ENCODE measurements at places on chromosomes 16 and 17.

GRCh38 chr17:79042421-79043190, 18.6 kb downstream of the C1QTNF1 start:
- DNase-seq: peak; percentile 69

GRCh38 chr16:85036236-85037049, 8.8 kb downstream of the KIAA0513 start:
- DNase-seq: no peak

GRCh38 chr17:38444151-38444550, 15.9 kb downstream of the ARHGAP23 start:
- DNase-seq: peak; percentile 81

- DNase-seq: no peak
These were observed 31.2 kb downstream of the RPA1 start for GRCh38 chr17:1860978-1861377.

DNA sequence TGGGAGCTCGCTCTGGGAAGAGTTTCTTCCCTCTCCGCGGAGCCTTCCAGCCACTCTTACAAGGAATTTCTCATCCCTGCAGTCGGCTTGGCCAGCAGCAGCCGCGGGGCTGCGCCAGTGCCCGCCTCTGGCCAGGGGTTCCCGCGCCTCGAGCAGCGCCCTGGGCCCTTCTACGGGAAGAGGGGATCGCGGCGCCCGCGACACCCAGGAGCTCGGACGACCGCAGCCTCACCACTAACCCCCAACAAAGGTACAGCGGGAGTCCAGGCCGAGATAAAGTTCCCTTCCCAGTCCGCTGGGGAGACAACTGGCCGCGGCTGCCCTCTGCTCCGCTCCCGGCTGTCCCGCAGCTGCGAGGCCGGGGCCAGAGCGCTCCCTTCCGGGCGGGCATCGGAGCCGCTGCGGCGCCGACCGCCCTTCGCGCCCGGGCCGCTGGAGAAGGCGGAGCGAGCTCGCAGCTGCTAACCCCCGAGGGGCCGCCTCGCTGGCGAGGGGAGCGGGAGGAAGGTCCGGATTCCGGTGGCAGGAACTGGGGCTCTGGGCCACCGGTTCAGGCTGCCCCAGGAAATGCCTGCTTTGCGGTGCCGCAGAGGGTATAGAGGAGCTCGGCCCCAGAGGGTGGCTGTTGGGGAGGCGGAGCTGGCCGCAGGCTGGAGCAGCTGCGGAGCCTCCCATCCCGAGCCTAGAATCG, 3.6 kb upstream of the HS3ST3B1 start:
- DNase-seq: no peak

- DNase-seq: no peak
These were observed 1.4 kb upstream of the SPNS2 start for GRCh38 chr17:4497101-4497824.

DNA sequence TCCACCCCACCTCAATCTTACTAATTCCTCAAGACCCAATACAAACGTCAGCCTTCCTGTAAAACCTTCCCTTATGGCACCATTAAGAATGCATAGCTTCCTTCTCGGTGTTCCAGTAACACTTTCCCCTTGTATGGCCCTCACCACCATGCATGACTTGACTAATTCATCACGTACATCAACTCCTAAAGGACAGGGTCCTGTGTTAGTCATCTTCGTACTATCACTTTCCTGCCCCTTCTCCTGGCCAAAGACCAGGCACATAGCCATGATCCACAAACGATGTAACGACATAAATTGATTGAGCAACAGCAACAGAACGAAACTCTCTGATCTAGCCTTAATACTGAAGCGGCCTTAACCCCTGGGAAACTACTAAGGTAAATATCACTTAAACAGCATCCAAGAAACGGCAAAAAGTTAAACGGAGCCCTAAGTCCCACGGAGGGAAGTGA, 612 bp downstream of the PSMD12 start:
- DNase-seq: no peak

- no peak for DNase-seq
These were observed 26.5 kb upstream of the ADGRG1 start for GRCh38 chr16:57601801-57602478.

DNA sequence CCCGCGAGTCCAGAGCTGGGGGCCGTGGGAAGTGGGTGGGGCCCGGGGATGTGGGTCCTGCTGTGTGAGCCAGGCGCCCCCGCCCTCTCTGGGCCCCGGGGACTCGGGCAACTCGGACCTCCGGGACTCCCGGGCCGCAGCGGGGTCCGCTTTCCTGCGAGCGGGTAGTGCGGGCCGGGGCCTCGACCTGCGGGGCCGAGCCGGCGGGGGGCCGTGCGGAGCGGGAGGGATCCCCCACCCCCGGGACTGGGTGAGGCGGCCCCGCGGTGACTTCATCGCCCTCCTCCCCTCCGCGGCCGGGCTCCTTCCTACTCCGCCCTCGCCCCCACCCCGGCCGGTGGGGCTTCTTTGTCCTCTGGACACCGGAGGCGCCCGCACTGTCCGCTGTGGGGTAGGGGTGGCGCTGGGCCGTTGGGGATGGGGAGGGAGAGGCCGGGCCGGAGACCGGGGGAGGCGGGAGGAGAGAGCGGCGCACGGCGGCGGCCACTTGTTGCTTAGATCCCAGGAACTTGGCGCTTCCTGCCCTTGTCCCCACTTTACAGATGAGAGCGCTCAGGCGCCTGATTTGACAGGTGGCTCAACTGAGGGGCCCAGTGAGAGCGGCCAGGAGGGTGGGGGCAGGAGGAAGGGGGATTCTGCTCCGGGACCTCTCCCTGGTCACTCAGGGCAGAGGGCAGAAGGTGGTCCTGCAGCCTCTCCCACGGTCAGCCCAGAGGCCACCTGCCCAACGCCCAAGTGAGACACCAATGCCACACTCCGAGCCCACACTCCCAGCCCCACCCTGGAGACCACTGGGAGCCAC, 874 bp downstream of the CMTM3 start:
- DNase-seq: no peak

DNA sequence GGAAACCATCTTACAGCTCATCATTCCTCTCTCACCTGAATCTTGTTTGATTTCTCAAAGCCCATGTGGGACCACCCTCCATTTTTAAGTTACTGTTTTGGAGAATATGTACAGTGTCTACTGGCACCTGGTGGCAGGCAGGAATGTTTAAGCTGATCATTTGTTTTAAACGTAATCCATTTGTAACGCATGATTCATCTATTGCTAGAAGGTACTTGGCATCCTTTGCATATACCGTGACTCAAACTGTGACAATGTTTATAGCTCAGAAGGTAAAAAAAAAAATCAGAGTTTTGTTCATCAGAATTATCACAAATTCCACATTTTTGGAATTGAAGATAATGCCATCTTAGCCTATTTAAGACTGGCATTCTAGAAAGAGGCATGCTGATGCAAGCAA, 1007.5 kb upstream of the EEF2KMT start:
- DNase-seq: no peak

DNA sequence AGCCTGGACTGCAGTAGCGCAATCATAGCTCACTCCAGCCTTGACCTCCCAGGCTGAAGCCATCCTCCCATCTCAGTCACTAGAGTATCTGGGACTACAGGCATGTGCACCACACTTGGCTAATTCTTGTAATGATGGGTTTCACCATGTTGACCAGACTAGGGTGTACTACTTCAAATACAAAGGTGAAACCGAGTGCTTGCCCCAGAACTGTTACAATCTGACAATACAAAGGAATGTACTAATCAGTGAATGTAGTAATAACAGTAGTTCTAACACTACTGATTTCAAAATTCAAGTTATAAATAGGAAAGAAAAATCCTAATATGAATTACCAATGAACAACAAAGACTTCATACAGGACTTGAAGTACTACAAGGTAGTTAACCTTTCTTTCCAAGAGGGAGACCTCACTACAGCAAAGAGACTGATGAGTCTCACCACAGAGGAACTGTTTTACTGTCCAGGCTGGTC, 24.4 kb downstream of the CRK start:
- DNase-seq: no peak

- DNase-seq: no peak
These were observed 52.5 kb upstream of the ENPP7 start for GRCh38 chr17:79678091-79678735.

DNA sequence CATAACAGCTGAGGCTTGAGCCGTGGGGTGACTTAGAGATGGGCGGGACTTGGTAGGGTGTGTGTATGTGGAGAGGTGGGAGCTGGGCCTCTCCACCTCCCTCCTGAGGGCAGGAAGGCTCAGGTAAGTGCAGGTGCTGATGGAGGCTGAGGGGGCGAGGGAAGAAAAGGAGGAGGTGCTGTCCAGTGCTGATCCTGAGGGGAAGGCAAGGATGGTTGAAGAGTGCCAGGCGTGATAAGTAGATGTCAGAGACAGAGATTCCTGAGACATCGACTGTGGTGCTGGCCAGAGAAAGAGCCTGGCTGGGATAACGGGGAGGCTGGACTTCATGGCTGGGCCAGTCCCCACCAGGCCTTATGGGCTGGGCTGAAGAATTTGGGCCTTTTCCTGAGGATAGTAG, 159.1 kb downstream of the SDK2 start:
- DNase-seq: no peak

DNA sequence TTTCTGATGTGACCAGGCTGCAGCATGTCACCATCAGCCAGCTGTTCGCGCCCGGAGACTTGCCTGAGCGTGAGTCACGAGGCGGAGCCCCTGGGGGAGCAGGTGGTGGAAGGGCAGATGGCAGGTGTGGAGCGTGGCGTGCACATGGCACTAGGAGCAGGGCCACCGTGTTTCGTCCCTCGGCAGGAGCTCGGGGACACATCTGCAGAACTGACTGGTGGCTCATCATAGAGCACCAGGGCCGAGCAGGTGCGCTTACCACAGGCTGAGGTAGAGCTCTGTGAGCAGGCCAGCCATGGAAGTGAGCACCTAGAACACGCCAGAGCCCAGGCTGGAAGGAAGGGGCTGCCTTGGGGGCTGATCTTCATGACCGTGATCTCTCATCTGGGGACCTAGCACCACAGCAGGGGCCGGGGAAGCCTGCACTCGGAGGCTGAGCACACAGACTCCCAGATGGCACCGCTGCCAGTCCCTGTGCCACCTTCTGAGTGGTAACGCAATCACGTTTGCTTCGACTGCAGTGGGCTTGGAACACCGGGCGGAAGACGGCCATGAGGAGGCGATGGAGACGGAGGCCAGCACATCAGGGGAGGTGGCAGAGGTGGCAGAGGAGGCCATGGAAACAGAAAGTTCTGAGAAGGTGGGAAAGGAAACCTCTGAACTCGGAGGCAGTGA, 61.8 kb upstream of the ENDOV start:
- no peak for DNase-seq

- DNase-seq: no peak
These were observed 2.4 kb downstream of the ZNF267 start for GRCh38 chr16:31875928-31876547.

DNA sequence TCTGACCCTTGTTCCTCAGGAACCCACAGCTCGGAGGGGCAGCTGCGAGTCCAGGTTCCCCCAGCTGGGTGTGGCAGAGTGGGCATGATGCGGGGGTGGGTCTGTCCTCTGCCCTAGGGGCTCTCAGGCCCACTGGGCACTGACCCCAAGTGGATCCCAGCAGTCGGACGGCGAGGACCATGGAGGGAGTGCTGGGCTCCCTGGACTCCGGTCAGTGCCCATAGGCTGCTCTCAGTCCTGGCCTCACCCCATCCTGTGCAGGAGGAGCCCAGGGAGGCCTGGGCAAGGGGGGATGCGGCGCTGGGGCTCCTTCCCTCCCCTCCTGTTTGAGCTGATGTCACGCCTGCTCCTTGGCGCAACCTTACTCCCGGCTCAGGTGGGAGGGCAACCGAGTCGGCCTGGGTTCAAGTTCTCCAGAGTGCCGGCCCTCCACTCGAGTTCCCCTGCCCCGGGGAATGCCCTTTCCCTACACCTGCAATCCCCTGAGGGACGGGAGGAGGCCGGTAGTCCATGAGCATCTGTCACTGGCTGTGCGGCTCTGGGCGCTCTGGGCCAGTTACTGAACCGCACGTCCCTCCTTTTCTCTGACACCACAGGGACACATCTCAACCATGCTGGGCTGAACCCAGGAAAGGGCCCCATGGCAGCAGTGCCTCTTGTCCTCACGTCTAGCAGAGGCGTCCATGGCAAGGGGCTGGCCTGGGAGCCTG, 52.6 kb upstream of the ACSF3 start:
- DNase-seq: no peak

DNA sequence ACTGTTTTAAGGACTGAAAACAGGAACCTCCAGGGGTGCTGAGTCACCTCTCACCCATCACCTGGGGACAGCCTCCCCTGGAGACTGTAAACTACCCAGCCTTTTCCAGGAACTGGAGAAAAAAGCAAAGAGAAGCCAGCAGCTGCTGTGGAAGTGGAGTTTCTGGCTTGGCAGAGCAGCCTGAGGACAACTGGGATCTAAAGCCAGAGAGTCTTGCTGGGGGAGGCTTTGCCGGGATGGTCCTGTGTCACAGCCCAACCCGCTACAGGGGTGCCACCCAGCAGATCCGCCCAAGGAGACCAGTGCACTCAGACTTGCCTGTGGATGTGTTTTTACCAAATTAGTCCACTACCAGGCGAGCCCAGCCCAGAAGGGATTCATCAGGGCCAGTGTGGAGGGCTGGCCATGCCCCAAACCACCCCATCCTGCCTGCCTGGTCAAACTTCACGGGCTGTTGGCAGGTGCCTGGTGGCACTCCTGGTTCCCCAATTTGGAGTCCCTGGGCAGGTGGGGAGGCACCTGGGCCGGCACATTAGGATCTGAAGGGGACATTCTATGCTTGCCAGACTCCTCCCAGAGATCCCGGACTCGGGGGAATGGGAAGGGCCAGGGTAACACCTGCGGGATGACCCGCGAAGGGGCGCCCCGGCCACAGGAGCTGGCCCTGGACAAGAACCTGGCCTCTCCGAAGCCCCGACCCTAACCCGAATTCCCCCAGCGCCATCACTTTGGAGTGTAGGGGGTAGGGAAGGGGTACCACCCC, 771 bp downstream of the MSRB1 start:
- no peak for DNase-seq

GRCh38 chr16:180681-181564, 664 bp downstream of the HBQ1 start:
- DNase-seq: peak; percentile 96

- no peak for DNase-seq
These were observed 31.5 kb upstream of the SHISA9 start for GRCh38 chr16:12869698-12870427.

- DNase-seq: no peak
These were observed 371.2 kb upstream of the ASIC2 start for GRCh38 chr17:33664116-33664840.

GRCh38 chr17:3691617-3692067, 4.3 kb downstream of the P2RX5 start:
- DNase-seq: no peak

DNA sequence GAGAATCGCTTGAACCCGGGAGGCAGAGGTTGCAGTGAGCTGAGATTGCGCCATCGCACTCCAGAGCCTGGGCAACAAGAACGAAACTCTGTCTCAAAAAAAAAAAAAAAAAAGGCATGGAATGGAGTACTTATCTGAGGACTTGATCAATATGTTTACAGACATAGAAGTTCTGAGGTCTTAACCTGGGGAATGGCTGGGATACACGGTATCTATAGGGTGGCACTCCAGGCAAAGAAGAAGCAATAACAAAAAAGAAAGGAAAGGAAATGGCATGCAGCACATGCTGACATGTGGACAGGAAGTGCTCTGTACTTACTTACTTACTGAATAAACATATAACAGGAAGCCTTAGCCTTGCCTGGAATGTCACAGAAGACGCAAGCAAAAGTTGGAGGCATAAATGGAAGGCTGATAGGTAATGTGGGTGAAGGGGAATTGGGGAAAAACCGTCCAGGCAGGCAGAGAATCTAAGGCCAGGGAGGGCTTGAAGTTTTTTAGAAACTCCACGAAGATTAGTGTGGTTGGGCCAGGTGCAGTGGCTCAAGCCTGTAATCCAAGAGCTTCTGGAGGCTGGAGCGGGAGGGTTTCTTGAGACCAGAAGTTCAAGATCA, 10.1 kb upstream of the SPOP start:
- DNase-seq: no peak
